ENCODE measurements at places on chromosomes 7 and 10.

DNA sequence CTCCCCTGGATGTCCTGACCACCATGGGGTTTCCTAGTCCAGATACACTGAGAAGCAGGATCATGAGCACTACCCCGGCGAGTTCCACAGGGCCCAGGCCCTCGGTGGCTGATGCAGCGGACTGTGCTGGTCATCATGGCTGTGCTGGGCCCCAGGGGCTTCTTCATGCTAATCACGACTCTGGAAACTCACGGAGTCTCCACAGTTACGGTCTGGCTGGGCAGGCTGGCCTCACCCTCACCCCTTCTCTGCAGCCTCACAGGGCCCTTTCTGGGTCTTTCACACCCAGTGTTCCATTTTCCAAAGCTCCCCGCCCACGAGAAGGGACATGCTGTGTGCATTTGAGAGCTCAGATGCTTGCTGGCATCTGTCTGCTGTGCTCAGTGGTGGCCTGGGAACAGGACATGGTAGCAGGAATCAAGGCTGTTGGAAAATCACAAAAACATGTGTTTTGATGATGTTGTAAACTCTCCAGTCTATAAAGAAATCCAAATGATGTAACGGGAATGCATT, 119.0 kb downstream of the PTPN20 start:
- DNase-seq = no peak

DNA sequence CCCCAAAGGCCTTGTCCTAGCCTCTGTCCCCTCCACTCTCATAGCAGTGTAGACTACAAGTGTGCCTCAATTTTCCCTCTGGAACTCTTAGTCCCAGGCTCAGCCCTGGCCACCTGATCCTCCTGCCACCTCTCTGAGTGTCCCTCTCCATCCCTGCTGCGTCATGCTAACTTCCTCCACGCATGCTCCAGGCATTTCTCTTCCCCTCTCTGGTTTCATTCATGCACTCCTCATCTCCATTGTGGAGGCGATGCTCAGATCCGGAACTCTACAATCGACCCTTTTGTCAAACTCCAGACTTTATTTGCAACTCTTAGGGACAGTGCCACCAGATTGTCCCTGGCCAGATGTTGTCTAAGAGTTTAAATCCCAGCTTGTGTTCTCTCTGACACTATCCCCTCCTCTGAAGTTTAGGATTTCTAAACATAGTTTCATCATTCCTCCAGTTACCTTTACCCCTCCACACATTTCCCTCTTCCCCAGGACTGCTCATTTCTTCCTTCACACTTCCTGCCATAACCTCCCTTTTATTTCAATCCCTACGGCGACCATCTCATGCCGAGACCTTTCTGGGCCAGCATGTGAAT, 492.6 kb downstream of the PLXNA4 start:
- no peak for DNase-seq

- DNase-seq = no peak
Observed at GRCh38 chr7:137316648-137317353, 26.7 kb downstream of the PTN start.

DNA sequence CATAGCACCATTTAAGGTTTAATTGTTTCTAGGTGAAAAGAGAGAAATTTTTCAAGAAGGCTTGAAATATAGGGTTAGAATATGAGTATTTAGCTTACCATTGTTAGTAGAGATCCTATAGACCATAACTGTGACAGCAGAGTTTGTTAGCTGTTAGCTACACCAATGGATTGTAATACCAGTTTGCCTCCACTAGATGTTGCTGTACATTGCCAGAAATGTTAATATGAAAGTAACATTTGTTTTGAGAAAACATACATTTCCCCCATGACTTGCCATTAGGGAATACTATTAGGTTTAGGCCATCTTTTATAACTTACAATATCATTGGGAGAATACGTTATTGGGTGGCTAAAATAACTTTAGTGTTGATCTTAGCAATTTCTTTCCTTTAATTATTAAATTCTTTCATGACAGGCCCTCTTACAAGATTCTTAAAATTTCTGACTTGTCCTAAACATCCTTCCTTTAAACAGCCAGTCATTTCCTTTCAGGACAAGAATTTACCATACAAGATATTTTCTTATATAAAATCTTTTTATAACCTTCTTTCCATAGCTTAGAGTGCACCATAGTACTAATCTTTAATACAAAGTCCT, 39.5 kb downstream of the ZNF117 start:
- no peak for DNase-seq

DNA sequence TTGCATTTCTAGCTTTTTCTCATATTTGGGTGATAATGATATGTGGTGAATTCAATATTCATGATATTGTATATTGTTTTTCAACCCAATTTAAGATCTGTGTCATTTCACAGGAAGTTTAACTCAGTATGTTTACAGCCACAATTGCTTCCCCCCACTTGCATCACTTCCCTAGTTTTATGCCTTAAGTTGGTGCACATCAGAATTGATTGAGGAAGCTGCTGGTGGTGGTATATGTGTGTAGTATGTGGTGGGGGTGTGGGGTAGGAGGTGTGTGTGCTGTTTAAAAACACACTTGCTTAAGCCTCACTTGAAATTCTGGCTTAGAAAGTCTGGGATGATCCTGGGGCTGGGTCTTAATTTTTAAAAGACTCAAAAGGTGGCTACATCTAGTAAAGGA, 245.1 kb upstream of the AOAH start:
- DNase-seq = no peak

GRCh38 chr10:70592746-70593512, 9.6 kb downstream of the PRF1 start:
- DNase-seq = no peak

- DNase-seq = no peak
Observed at GRCh38 chr10:3398825-3399646, 226.5 kb upstream of the PITRM1 start.

- no peak for DNase-seq
Observed at GRCh38 chr10:10270126-10271050, 747.3 kb upstream of the CELF2 start.

DNA sequence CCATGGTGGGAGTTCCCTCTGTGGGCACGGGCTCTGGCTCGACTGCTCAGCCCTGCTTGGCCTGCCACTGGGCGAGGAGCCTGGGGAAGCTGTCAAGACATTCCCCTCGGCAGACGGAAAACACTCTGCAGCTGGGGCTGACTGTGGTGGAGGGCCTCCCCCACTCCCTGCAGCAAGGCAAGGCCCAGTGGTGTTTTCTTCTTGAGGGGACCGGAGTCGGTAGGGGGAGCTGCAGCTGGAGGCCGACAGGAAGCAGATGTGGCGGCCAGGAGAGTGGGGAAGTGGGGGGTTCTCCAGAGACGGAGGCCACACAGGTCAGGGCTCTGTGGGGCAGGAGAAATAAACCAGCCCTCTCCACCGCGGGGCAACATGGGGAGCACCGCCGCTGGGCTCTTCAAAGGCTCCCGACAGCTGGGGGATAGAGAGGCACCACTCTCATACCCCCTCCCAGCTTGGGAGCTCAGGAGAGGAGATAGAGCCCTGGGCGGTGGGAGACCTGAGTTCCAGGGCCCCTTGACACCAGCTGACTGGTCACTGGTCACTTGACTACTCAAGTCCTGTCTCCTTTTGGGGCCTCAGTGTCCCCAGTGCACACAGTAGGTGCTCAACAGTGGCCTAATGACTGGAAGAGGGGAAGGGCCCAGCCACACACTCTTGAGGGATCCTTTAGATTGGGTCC, 43.4 kb downstream of the PPIF start:
- DNase-seq = no peak

DNA sequence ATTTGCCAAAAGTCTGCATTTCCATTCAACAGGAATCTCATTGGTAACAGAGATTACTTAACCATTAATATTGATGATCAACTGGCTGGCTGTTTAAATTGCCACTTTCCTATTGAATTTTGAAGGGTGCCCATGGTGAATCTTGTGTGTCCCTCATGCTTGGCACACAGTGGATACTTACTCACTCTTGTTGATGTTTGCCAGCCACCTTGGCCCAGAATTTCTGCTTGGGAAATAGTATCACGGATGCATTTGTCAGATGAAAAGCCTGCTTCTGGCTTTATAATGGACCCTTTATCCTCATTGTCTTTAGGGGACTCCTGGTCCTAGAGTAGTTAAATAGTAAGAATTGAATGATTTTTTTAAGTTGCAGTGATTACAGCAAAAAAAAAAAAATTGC, 52.0 kb downstream of the MMRN2 start:
- no peak for DNase-seq

DNA sequence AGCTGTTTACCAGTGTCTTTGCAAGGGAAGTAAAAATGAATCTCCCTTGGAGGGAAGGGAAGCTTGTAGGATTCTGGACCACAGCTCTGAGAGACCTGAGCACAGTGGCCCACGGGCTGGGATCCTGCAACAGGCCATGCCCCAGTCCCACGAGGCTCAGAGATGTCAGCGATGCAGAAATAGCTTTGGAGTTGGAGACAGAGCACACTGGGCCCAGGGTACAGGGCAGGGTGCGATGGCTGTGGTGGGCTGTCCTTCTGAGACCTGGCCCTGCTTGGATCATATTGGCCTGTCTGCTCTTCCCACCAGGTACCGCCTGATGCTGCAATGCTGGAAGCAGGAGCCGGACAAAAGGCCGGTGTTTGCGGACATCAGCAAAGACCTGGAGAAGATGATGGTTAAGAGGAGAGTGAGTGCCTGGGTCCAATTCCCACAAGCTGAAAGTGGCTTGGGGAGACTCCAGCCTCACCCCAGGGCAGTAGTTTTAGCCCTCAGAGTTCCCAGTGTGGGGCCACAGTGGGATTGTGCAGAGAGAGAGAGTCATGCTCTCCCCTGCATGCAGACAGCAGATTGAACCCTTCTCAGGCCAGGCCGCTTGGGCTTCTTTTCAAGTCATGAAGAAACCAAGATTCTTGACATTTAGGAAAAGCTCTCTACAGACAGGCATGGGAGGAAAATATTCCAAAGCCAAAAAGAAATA, 13.5 kb upstream of the CSGALNACT2 start:
- no peak for DNase-seq

DNA sequence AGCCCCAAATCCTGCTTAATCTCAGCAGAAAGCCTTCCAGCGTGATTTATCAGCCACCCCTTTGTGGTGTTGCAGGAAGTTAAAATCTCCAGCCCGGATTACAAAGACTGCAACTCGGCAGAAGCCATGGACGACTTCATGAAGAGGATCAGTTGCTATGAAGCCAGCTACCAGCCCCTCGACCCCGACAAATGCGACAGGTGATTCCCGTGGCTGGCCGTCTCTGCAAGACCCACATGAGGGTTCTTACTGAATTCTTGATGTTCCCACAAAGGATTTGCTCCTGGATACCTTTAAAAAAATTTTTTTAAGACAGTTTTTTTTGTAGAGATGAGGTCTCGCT, 16.7 kb downstream of the PFKFB3 start:
- DNase-seq = no peak

DNA sequence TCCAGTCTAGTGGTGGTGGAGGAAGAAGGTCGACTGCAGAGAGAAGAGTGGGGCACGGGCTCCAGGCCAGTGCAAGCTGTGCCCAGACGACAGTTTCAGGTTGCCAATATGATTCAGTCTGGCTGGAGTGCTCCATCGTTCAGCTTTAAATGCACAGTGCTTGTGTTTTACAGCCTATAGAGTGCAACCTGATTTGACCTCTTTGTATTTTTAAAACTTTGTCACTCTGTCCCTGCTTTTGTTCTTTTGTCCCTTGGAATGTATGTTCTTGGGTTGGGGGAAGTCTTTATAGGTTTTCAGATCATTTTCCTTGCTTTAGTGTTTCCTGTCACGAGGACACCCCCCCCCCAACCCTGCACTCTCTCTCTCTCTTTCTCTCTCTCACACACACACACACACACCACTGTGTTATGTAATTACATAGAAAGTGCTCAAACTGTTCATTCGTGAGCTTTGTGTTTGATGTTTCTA, 198.0 kb downstream of the CAMK1D start:
- DNase-seq = no peak

DNA sequence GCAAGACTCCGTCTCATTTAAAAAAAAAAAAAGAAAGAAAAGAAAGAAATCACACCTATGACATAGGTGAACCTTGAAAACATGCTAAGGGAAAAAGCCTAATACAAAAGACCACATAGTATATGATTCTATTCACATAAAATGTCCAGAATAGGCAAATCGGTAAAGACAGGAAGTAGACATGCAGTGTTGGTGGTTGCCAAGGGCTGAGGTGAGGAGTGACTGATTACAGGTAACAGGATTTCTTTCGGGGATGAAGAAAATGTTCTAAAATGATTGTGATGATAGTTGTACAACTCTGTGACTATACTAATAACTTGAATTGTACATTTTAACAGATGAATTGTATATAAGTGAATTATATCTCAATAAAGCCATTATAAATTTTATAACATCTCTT, 3.3 kb downstream of the XPNPEP1 start:
- no peak for DNase-seq

DNA sequence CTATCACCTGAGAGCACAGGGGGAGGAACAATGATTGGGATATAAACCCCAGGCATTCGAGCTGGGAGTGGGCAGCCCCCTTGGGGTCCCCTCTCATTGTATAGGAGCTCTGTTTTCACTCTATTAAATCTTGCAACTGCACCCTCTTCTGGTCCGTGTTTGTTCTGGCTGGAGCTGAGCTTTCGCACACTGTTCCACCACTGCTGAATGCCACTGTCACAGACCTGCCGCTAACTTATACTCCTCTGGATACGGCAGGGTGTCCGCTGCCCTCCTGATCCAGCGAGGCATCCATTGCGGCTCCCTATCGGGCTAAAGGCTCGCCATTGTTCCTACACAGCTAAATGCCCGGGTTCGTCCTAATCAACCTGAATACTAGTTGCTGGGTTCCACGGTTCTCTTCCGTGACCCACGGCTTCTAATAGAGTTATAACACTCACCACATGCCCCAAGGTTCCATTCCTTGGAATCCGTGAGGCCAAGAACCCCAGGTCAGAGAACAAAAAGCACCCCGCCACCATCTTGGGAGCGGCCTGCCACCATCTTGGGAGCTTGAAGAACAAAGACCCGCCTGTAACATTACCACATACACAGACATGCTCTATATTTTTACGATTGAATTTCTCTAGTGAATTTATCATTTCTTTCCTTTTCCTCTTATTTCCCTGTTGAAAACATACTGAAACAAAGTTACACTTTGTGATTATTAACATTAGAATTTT, 9.0 kb downstream of the ZWINT start:
- no peak for DNase-seq

Data from stimulated activated CD8-positive, alpha-beta memory T cell treated with anti-CD3 and anti-CD28 coated beads, Interleukin-7, amount 100 ng/mL, for 1 hour (primary cell).